ENCODE measurements at places on chromosomes 6 and 20. TPM values are rescaled to one million over a fixed set of nuclear protein-coding genes. Genes with fewer than 3 reads are reported as not detected.

The TXLNB gene
- 0.70 TPM for total RNA-seq

DNA sequence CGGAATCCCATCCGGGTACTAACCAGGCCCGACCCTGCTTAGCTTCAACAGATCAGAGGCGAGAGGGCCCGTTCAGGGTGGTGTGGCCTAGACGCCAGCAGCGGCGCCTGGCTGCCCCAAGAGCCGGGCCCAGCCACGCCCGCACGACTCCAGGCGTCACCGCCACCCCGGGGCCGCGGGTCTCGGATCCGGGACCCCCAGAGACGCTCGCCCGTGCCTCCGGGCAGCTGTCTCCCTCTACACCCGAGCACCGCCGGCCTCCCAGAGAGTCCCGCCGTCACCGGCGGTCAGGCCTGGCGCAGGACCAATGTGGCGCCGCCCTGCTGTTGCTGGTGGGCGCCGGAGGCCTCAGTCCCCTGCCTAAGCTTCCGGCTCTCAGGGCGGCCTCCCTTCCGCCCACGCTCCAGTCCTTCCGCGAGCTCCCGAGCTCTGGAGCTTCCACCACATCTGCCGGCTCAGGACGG is 441.2 kb upstream of the DEFB115 start:
- DNase-seq = no peak

DNA sequence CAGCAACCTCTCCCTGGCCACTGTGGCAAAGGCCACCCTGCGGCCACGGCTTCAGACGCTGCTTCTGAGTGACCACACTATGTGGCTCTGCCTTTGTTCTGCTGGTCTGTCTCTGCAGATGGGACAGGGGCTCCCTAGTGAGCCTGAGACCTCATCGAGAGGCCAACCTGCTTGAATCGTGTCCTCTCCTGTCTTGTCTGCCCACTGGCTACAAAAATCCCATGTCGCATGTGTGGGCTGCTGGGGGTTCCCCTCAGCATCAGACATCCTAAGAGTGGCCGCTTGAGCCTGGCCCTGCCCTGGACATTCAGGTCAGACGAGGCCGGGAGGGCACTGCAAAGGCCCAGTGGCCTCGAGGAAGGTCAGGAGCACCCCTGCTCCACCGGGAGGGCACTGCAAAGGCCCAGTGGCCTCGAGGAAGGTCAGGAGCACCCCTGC is 222.9 kb downstream of the DLL1 start:
- no peak for DNase-seq

- no peak for DNase-seq
These were observed 29.7 kb downstream of the GJA1 start for GRCh38 chr6:121465101-121465500.

The OR2J1 gene
- total RNA-seq = not detected

The HCRTR2 gene
- total RNA-seq = not detected

Data from T-cell (primary cell).